ENCODE measurements at places on chromosomes 4 and X. TPM values are rescaled to one million over a fixed set of nuclear protein-coding genes. Genes with fewer than 3 reads are reported as not detected.

The STAP1 gene
- not detected for total RNA-seq

The FAM120C gene
- total RNA-seq, result 10.0 TPM

The IQCM gene
- not detected for total RNA-seq

The SRPX2 gene
- total RNA-seq, result 10.3 TPM

The PCYT1B gene
- total RNA-seq, result not detected

Measured in HT1080 (cell line).